ENCODE measurements at places on chromosomes 1 and 21. TPM values are rescaled to one million over a fixed set of nuclear protein-coding genes. Genes with fewer than 3 reads are reported as not detected.

GRCh38 chr1:61227857-61228550, 145.6 kb downstream of the NFIA start:
- H3K27me3 ChIP-seq = no peaks in the 10 kb centered on the region
- H3K4me3 ChIP-seq = no peak overlapping the region
- H3K36me3 ChIP-seq = no peaks in the 10 kb centered on the region
- H3K4me1 ChIP-seq = peaks cover 81% of the 10 kb centered on the region
- H3K27ac ChIP-seq = no peak overlapping the region

DNA sequence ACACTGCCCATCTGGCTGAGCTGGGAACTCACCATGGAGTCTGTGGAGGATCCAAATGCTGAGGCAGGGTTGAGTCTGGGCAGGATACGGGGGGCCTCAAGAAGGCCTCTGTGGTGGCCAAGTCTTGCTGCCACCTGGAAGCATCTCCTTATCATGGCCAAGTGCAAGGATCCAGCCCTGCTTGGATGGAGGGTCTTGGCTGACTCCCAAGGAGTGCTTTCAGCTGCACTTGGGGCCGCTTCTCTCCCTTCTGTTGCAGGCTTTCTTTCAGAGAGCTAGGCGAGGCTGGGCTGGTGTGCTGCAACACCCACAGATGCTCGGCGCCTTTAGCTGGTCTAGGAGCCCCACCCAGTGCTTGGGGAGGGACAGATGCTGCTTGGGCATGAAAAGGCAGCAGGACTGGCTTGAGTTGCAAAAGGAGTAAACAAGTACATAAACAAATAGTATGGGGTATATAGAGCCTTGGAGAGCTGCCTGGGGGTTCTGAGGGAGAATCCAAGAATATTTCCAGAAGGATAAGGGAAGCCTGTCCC, at the start of gene THEM5:
TSS of gene THEM5 (minus strand) at position 302 of the 533 bp plus-strand sequence. CDS start at position 155, 147 bp downstream.
- H3K4me3 ChIP-seq = no peak within 1 kb of the TSS
- H3K4me1 ChIP-seq = no peaks in the 10 kb centered on the region
- H3K36me3 ChIP-seq = no peaks in the 10 kb centered on the region
- DNase-seq = no peak
- no peak within 1 kb of the TSS for H3K27ac ChIP-seq

DNA sequence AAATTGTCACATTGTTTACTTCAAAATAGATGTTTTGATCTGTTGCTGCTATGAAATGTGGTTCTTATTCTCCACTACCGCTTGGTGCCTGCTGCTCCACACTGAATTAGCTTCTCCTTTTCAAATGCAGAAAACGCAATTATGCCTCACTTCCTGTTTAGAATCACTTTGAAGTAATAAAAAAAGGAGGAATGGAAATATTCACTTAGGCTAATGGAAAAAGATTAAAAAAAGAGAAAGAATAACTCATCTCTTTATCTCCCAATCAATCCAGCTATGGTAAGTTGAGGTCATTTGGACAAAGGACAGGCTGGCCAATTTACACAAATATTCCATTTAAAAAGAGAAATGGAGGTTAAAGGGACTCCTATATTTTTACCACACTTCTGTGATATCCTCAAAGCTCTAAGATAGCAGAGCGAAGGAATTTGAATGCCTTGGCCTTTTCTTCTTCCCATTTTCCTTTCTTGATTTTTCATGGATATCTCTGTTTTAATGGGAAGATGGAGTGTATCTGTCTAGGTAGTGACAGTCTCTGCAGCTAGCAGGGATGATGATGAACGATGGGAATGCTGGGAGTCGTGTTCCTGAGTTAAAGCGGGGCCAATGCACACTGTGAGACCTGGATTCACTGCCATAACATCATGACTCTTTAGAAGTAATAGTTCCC, 35.7 kb downstream of the RGS5 start:
- H3K27me3 ChIP-seq = no peaks in the 10 kb centered on the region
- DNase-seq = no peak
- no peaks in the 10 kb centered on the region for H3K4me1 ChIP-seq
- no peaks in the 10 kb centered on the region for H3K36me3 ChIP-seq
- no peak overlapping the region for H3K27ac ChIP-seq
- H3K4me3 ChIP-seq = no peak overlapping the region

DNA sequence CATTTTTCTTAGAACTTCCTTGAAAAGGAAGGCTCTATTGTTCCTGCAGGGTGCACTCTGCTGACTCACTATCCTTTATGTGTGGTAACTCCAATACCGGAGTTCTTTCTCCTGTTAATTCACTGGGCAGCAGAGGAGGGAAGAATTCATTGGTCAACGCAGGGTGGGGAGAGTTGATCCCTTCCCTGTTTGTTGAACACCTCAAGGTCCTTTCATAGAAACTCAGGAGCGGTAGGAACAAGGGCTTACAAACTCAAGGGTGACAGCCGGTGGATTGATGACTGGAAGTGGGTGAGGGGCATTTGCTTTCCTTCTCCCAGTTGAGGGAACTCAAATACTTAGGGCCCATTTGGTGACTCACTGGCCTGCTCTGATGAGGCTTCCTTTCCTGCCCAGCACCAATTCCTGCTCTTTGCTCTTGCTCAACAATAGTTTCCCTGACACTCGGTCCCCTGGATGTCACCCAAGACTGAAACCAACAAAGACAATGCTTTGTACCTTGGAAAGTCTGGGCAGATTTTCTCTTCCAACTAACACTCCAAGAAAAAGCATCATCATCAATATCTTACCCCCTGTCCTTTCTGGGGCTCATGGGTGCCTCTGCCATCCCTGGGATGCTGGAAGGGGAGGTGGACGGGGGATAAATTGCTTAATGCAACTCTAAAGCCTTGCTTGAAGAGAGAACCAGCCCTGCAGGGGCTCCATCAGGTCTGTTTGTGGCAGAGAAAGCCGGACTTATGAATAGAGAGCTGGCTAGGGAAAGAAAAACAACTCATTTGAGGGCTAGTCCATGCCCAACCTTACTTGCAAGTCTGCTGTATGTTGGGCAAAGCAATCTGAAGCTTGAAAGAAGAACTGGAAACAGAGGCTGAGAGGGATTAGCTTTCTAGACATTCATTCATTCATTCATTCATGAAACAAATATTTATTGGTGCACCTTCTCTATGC, 9.3 kb downstream of the SLC26A9 start:
- no peaks in the 10 kb centered on the region for H3K36me3 ChIP-seq
- H3K4me1 ChIP-seq = peaks cover 33% of the 10 kb centered on the region
- DNase-seq = peak; percentile 87
- no peak overlapping the region for H3K27ac ChIP-seq

- H3K36me3 ChIP-seq = no peaks in the 10 kb centered on the region
- no peak overlapping the region for H3K4me3 ChIP-seq
- DNase-seq = no peak
- H3K27me3 ChIP-seq = no peaks in the 10 kb centered on the region
These were observed 11.0 kb downstream of the GADD45A start for GRCh38 chr1:67695963-67696362.

Gene GPX7
- polyA plus RNA-seq = 17.2 TPM

Gene FAM131C
- 0.10 TPM for polyA plus RNA-seq

Gene NLRP3
- polyA plus RNA-seq = not detected
